ENCODE measurements at places on chromosomes 6 and 20.

- no peak for DNase-seq
Observed at GRCh38 chr6:80163754-80164187, 57.3 kb downstream of the BCKDHB start.

- no peak for DNase-seq
Observed at GRCh38 chr6:43271103-43271815, 26.8 kb upstream of the SLC22A7 start.

- DNase-seq, result no peak
Observed at GRCh38 chr6:90611543-90612312, 24.9 kb upstream of the MAP3K7 start.

DNA sequence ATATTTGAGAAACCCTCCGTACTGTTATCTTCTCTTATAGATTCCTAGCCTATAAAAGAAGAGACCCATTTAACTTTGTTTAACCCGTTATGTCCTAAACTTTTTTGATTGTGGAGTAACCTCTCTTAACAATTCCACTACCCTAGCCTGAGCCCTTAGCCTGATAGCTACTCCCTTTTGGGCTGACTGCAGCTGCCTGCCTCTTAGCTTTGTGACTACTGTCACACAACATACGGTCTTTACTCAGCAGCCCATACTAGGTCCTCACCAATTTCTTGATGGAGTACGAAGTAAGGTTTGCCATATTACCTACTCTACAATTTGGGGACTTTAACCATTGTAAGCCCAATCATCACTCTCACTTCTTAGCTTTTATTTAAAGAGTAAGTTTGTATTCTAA lies 72.7 kb downstream of the QRSL1 start:
- no peak for DNase-seq

GRCh38 chr6:133895573-133896343 lies 6.8 kb downstream of the TCF21 start:
- DNase-seq, result no peak

GRCh38 chr20:3134151-3134550 lies 25.5 kb downstream of the FASTKD5 start:
- DNase-seq, result no peak

GRCh38 chr6:47118611-47119010 lies 76.5 kb upstream of the ADGRF1 start:
- no peak for DNase-seq

DNA sequence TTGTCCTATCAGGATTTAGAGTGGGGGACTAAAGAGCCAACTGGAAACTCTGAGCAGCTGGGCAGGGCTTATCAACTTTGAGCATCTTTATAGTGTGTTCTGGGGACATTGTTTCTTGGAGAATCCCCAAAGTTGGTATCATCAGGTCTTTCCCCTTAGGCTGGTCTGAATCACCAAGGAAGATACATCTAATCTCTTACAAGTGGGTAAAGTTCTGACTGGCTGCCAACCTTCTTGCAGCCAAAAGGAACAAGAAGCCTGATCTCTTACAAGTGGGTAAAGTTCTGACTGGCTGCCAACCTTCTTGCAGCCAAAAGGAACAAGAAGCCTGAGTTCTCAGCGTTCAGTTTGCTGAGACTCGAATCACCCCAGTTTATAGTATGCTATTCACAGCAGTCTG lies 1.6 kb upstream of the MED23 start:
- no peak for DNase-seq

DNA sequence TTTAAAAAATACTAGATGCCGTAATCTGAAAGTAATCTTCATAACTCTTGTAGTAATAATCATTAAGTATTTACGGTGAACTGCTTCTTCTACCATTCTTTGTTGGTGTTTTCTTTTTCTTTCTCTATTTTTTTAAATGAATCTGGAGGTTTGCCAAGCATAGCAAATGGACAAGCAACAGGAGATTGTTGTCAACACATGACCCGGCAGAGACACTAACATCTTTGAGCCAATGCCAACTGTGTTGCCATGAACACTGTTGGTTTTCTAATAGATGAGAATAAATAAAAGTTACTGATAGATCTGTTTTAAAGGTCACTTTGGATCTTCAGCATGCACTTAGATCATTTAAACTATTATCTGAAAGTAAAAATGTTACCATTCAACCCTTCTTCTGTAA lies 523.6 kb upstream of the EYS start:
- DNase-seq, result no peak

- DNase-seq, result no peak
Observed at GRCh38 chr6:139944976-139945375, 570.5 kb upstream of the CITED2 start.

- no peak for DNase-seq
Observed at GRCh38 chr6:31446481-31446880, 43.1 kb downstream of the MICA start.

DNA sequence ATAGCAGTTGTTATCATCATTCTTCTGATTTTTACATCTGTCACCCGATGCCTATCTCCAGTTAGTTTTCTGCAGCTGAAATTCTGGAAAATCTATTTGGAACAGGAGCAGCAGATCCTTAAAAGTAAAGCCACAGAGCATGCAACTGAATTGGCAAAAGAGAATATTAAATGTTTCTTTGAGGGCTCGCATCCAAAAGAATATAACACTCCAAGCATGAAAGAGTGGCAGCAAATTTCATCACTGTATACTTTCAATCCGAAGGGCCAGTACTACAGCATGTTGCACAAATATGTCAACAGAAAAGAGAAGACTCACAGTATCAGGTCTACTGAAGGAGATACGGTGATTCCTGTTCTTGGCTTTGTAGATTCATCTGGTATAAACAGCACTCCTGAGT lies 2.1 kb downstream of the CALHM6 start:
- DNase-seq, result no peak

- no peak for DNase-seq
Observed at GRCh38 chr20:59259946-59260345, 40.5 kb upstream of the EDN3 start.

Measured in stimulated activated CD8-positive, alpha-beta memory T cell treated with anti-CD3 and anti-CD28 coated beads, Interleukin-15, amount 100 ng/mL, for 4 hours (primary cell).